Umbilical cord (tissue), 2 donors: ENCODE measurements at places on chromosomes 12 and 14.
A peak's percentile ranks its signal among the peaks of the same experiment; 100 is the strongest.

DNA sequence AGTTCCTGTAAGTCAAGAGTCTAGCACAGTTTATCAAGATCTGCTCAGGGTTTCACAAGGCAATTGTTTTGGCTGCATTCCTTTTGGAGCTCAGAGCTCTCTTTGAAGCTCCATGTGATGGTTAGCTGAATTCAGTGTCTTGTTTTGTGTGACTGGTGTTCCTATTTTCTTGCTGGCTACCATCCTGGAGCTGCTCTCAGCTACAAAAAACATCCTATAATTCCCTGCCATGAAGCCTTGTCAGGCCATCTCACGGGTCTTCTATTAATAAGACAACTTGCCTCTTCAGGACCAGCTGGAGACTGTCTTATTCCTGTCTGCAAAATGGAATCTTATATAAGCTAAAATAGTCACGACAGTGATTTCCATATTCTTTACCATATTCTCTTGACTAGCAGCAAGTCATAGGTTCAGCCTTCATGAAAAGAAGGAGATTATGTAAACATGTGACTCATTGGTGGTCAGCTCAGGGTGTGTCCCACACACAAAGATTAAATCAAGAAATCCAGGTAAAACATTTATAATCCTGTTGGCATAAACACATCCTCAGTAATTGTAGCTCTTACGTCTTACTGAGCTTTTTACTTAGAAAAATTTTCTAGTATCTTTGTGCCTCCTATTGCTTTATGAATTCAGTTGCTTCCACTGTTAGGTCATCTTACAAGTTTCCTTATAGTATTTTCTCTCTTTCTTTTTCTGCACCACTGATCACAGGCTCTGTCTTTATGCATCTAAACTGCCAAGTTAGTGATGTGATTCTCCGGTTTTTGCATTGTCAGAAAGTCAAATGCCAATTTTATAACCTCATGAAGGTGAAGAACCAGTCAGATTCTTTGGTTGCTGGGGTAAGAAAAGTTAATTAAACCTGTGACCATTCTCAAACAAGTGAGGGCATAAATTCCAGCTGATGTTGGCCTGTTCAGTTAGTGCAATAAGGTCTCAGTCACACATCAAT, 378.5 kb upstream of the MGAT4C start:
- DNase-seq, result no peak

- DNase-seq, result no peak
Measured at GRCh38 chr14:74392616-74393570, 33.1 kb downstream of the SYNDIG1L start.

GRCh38 chr14:58699681-58700205, 62.0 kb downstream of the DACT1 start:
- no peak for DNase-seq

DNA sequence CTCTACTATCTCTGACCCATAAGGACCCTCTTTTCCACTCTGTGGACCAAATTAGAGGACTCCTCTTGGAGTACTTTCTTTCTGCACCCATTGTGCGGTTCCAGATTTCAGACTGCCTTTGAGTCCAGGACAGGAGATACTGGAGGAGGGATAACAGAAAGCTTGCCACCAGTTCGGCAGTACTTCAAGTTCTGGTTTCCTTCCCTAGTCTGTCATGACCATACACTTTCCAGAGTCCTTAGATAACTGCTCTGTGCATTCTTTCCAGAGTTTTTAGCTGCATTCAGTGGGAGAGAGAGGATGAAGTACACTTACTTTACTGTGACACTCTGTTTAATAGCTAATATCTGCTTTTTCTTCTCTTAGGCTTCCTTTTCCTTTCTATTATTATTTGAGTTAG, 54.8 kb upstream of the OSBPL8 start:
- DNase-seq, result peak; percentile 82

- no peak for DNase-seq
Measured at GRCh38 chr12:12364787-12365445, 8.0 kb downstream of the BORCS5 start.

- DNase-seq, result no peak
Measured at GRCh38 chr14:34851395-34851794, 23.8 kb downstream of the BAZ1A start.

GRCh38 chr12:6443361-6443983, 1.3 kb upstream of the CD27 start:
- no peak for DNase-seq

GRCh38 chr12:128772249-128772648, 51.5 kb downstream of the SLC15A4 start:
- no peak for DNase-seq

- no peak for DNase-seq
Measured at GRCh38 chr14:71060274-71060673, 153.0 kb downstream of the PCNX1 start.

DNA sequence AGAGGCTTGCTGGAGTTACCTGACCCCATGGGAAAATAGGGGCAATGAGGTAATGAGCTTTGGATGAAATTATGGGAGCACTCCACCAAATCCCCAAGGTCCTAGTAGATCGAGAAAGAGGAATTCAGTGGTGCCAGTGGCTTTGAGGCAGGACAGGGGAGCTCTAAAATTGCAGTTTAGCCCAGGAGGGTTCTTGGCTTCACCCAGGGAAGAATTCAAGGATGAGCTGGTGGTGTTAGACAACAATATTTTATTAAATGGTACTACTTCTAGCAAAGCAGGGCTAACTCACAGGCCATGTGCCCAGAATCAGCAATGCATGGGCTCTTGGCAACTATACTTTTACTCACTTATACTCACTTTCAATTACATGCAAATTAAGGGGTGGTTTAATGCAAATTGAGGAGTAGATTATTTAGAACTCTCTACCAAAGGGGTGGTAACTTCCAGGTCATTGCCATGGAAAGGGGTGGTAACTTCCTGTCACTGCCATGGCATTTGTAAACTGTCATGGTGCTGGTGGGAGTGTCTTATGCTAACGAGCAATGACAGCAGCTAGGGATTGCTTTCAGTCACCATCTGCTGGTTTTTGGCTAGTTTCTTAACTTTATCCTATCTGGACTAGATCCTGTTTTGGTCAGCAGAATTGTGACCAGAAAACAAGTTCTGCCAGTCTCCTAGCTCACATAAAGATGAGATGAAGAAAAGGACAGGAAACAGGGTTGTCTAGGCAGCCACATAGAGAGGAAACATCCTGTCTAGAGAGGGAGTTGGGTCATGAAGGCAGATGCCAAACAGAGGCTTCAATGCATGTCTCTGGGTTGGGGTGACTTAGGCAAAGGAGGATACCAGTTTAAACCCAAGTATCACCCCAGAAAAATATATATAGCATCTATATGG, 64.7 kb downstream of the ZNF641 start:
- no peak for DNase-seq

DNA sequence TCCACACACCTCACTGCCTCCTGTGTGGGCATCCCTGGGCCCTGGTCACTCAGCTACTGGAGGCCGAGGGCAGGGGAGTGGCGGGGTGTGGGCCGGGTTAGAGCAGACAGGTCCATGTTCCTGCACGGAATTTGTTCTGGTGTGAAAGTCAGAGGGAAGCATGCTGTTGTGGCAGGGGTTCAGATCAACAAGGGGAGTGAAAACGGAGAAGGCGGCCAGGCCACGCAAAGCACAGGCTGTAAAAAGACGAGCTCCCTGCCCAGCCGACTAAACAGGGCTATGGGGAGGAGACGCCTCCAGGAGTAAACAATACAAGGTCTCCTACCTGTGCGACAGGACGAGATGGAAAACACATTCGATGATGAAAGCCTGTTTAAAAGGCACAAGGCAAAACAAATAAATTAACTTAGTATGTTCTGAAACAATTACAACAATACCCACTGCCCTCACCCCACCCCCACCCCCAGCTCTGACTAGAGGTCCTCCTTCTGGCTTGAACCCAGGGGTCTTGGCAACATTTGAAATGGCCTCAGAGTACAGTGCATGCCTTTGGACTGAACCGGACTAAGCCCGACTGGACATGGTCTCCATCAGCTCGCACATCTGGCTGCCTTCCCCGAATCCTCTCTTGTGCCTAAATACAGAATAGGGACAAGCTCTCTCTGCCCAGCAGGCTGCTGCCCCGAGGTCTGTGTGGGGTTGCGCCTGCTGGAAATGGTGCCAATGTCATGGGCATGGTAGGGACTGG, 274.9 kb upstream of the DIO3 start:
- DNase-seq, result peak; percentile 19

DNA sequence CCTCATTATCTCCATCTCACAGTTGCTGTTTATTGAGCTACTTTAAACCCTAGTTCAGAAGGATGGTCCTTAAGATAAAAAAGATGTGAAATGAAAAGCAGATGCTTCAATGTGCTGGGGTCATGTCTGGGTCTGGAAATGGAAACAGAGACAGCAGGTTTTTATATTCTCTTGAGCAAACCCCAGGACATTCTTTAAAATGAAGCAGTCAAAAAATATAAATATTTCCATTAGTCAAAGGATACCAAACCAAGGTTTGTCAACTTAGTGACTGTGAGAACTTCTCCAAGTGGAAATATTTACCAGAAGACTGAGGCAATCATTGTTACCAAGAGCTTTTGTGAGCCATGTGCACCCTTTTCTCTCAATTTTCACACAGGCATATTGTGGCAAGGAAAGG, 102.5 kb upstream of the DIO2 start:
- DNase-seq, result peak; percentile 2

DNA sequence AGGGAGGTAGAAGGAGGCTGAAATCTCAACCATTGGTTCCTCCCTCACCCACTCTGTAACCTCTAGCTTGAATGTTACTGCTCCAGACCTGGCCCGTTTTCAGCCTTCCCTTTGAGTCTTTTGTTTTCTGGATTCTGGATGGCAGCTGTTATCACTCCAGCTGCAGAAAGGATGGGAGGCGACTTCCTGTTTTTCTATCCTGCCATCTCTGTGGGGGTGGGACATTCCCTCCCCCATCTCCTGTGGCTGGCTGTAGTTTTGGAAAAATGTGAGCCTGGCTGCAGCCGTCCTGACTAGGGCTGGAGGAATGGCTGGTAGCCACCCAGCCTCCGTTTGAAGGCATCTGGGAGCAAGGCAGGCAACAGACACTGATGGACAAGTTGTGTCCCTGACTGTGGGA, 2.9 kb upstream of the PPFIBP1 start:
- no peak for DNase-seq

DNA sequence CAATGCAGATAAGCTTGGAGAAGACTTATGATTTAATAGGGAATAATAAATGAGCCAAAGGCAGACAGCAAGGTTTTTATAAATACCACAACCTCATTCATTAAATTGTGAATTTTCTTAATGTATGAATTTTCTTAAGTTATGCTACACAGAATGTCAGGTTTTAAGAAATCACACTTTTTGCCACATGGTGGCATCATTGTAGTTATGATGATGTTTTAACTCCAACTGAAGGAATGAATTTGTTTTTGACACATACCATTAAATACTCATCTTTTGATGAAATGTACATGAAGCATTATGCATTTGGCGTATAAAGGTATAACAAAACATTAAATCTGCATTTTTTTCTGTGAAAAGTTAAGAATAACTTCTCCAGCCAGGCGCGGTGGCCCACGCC, 524.1 kb upstream of the FBXO33 start:
- no peak for DNase-seq

- no peak for DNase-seq
Measured at GRCh38 chr14:93005838-93006237, 82.9 kb downstream of the CHGA start.

GRCh38 chr12:65656156-65656882, 168.0 kb upstream of the HMGA2 start:
- no peak for DNase-seq

- no peak for DNase-seq
Measured at GRCh38 chr14:21965042-21965441, 291.4 kb upstream of the OR4E1 start.

DNA sequence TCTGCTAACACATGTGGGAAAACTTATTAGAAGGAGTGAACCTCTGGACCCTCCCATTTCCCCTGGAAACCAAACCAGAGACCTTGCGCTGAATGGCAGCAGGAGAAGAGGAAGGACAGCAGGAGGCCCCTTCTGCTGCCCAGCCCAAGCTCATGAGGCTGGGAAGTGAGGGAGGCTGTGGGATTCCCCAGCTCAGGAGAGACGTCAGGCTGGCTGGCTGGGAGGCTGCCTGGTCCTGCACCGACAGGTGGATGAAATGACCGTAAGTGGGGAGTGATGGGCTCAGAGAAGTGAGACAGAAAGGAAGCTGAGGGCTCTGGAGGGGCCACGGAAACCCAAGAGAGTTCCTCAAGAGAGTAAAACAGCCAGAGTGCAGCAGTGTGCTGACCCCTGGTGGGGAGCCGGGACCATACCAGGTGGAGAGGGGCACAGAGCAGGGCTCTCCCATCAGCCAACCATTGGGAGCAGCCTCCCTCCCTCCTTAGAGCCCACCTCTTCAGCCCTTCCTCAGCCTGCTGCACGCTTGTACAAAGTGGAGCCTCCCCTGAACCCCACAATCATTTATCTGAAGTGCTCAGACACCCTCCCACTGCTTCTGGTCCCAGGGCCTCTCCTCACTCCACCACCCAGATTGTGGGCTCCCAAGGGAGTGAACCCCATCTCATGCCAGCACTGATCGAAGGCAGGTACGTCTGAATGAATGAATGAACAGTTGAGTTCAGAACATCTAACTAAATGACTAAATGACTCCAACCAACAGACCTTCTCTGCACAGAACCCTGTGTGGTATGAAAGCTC, 14.0 kb downstream of the TAMALIN start:
- peak; percentile 74 for DNase-seq

GRCh38 chr12:98745578-98746391, 100.7 kb downstream of the APAF1 start:
- peak; percentile 32 for DNase-seq

- no peak for DNase-seq
Measured at GRCh38 chr14:49424436-49425331, 161.5 kb downstream of the RPS29 start.

DNA sequence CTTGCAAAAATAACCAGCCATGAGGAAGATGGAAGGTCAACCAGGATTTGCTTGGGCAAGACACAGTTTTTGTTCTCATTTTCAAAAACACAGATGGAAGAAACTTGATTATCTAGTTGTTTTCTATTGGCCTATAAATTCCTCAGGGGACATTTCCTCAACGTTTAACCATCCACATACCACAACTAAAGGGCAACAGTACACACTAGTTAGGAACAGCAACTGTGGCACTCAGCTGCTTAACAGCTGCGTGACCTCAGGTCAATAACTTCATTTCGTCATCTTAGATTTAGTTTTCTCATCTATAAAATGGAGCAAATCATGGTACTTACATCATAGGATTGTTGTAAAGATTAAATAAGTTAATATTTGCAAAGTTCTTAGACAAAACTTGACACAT, 18.7 kb downstream of the SSTR1 start:
- DNase-seq, result no peak

GRCh38 chr12:58081488-58081887, 140.1 kb downstream of the ATP23 start:
- no peak for DNase-seq

DNA sequence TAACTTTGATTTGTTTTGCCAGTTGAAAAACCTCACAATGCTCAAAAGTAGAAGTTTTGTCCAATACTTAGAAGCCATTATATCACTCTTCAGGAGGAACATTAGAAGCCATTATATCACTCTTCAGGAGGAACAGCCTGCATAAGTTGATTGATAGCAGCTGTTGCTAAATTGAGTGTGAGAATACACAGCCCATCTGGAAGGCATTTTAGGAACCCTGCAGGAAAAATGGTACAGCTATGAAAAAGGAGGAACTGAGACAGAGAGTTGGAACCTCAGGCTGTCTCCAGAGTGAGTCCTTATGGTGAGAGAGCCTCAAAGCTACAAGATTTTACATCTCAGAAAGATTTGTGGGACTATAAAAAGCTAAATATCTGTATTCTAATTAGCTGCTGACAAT, 207.0 kb downstream of the MYRFL start:
- no peak for DNase-seq

- no peak for DNase-seq
Measured at GRCh38 chr12:51662728-51663154, 71.7 kb downstream of the SCN8A start.
